Posterior cingulate gyrus (tissue), 11 donors: ENCODE measurements at places on chromosomes 7 and 10.

- no peak for DNase-seq
Observed at GRCh38 chr10:77542710-77543259, 94.8 kb downstream of the KCNMA1 start.

- DNase-seq, result no peak
Observed at GRCh38 chr10:58178811-58179210, 88.9 kb downstream of the IPMK start.

DNA sequence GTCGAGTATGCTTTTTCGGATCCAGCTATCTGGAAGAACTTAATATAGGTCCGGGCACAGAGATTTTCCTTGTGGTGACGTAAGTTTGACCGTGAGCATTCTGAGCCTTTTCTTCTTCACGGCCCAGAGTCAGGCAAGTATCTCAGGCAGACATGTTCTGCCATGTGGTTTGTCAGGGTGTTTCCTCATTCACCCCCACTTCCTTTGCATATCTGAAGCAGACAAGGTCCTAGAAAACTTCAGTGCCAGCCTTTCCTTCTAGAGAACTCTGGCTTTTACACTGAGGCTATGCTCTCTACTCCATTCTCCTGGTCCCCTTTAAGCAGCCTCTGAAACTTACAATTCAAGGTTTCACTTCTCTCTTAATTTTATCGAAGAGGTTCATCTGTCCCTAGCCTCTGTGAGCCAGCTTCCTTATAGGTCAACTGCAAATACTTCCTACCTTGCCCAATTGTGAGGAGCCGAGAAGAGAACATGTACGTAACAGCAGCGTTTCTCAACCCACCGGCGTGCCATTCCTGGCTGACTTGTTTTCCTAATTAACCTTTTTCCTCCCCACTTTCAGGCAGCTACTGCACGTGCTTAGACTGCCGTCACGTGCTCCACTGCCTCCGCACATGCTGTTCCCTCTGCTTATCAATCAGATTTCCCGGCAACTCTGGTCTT lies 47.3 kb downstream of the CDCA7L start:
- DNase-seq, result no peak

- DNase-seq, result no peak
Observed at GRCh38 chr10:77909749-77910375, 16.7 kb downstream of the DLG5 start.

DNA sequence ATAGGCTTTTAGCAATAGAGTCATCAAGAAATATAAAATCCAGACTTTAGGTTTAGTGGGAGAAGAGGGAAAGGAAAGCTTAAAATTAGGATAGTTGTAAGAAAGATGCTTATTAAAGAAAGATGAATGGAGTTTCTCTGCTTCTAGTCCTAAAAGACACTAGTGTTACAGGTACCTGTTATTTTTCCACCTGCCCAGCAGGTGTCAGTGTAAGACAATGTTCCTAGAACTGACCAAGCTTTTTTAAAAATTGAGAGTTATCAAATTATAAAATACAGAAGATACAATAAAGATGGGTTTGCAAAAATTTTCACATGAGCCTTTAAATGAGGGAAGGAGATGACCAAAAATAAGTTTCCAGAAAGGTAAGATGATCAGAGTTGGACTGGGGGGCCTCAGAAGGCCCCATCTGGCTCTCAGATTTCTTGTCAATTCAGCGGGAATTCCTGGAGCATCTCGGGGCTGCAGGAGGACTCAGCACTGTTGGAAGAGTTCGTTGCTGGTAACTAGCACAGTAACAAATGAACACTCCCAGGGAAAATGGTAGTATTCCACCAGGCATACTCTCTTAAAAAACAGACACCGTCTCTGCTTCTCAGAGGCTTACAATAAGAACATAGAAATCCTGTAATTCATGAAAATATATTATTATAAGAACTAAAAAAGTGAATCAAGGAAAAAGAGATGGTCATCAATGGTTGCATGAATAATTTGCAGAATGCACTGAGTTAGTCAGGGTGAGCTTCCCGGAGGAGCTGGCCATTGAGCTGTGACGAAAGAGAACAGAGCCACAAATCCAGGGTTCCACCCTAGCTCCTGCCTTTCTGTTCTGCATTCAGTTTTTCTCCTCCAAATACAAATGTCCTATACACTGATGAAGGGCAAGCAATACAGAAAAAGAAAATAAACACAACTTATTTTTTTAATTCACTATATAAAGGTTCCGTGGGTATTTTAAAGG lies 71.8 kb upstream of the PIK3CG start:
- DNase-seq, result no peak

- peak; percentile 52 for DNase-seq
Observed at GRCh38 chr7:2399848-2400587, 3.4 kb upstream of the CHST12 start.

DNA sequence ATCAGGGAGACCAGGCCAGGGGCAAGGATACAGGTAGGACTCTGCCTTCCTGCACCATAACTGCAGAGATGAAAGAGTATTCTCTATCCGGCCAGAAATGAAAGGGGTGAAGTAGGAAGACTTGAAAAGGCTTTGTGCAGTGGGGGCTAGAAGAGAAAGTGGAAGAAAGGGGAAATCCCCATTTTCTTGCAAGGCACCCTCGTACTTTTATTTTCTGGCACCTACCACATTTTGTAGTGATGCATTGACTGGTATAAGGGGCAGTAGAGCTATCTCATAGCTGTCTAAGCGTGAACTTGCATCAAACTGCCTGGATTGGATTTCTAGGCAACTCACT lies 752 bp upstream of the CAMK2G start:
- DNase-seq, result no peak

DNA sequence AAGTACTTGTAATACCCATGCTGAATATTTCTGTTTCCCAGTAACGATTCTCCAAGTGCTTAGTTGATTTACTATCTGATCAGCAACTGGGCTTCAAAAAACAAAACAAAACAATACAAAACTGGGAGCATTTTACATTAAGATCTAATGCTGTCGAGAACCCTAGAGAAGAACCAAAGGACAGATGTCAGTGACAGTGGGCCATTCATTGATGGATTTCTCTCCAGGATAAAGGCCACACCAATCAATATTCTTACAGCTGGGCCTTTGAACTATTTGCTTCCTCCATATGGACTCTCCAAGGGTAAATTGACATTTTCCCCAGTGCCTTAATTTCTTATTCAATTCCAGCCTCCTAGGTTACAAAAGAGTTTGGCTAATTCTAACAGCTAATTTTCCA lies 217.5 kb downstream of the ADAM12 start:
- DNase-seq, result no peak

GRCh38 chr7:70380421-70381015 lies 751.4 kb upstream of the GALNT17 start:
- no peak for DNase-seq

DNA sequence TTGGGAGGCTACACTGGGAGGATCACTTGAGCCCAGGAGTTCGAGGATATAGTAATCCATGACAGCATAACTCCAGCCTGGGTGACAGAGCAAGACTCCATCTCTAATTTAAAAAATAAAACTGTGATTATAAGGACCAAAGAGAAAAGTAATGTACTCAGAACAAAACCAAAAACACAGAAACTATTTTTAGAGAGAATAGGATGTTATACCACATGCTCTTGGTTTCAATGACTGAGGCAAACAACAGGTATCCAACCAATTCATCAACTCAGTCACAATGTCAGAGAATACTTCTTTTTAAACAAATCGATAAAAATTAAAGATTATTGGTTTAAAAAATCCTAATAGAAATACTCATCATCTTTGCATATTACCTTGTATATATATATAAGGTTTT lies 186.7 kb downstream of the TPK1 start:
- no peak for DNase-seq

- DNase-seq, result no peak
Observed at GRCh38 chr7:108805808-108806397, 236.2 kb downstream of the DNAJB9 start.

DNA sequence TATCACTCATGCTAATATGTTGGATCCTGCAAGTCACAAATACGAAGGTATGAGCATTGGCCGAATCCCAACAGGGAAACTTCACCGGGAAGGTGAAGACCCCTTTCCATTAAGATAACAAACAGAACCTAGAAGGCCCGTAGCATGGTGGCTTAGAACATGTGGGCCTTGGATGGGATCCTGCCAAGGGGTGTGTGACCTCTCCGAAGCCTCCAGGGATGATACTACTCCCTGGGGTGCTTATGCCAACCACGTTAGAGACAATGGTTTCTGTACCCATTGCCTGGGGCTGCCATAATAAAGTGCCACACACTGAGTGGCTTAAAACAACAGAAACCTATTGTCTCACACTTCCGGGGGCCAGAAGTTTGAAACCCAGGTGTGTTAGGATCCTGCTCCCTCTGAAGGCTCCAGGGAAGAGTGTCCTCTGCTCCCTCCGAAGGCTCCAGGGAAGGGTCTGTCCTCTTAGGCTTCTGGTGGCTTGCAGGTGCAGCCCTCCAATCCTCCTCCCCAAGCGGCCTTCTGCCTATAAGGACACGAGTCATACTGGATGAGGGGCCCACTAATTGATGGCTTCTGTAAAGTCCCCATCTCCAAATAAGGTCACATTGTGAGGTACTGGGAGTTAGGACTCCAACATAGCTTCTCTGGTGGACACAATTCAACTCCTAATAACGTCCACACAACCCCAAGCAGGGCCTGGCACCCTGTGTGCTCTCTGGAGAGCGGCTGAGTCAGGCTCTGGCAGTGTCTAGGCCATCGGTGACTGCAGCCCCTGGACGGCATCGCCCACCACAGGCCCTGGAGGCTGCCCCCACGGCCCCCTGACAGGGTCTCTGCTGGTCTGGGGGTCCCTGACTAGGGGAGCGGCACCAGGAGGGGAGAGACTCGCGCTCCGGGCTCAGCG lies 992 bp upstream of the MGMT start:
- no peak for DNase-seq

GRCh38 chr7:98434087-98434486 lies 33.2 kb upstream of the BAIAP2L1 start:
- no peak for DNase-seq

- DNase-seq, result no peak
Observed at GRCh38 chr7:68288144-68288593, 1291.5 kb downstream of the TYW1 start.

DNA sequence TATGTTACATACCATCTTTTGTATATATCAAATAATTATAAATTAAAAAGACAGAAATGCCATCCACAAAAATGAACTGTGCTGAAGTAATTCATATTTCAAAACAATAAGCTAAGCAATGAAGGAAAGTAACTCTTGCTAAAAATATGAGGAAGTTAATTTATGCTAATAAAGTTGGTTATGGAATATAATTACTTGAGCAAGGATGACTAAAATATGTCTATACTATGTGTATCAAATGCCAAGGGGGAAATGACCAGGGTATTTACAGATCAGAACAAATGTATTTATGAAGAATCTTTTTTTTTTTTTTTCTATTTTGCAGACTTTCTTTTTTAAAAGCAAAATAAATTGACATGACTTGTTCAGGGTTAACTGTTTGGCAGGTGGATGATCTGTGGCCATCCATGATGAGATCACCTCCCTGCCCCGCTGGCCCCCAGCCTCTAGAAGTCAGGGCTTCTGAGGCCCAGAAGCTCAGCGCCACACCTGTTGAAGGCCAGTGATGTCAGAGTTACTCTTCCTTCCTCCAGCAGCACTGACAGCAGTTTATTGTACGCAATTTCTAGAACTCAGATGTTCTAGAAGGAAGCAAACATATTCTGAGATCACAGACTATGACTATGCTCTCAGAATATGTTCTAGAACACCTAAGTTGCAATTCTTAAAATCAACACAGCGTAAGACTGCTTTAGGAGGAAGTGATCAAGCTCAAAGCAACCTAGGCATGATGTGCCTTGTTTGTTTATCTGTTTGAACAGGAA lies 196.1 kb upstream of the KLF14 start:
- no peak for DNase-seq

- no peak for DNase-seq
Observed at GRCh38 chr10:51405580-51406351, 293.6 kb downstream of the CSTF2T start.

GRCh38 chr10:28242555-28243204 lies 60.2 kb downstream of the MPP7 start:
- no peak for DNase-seq

DNA sequence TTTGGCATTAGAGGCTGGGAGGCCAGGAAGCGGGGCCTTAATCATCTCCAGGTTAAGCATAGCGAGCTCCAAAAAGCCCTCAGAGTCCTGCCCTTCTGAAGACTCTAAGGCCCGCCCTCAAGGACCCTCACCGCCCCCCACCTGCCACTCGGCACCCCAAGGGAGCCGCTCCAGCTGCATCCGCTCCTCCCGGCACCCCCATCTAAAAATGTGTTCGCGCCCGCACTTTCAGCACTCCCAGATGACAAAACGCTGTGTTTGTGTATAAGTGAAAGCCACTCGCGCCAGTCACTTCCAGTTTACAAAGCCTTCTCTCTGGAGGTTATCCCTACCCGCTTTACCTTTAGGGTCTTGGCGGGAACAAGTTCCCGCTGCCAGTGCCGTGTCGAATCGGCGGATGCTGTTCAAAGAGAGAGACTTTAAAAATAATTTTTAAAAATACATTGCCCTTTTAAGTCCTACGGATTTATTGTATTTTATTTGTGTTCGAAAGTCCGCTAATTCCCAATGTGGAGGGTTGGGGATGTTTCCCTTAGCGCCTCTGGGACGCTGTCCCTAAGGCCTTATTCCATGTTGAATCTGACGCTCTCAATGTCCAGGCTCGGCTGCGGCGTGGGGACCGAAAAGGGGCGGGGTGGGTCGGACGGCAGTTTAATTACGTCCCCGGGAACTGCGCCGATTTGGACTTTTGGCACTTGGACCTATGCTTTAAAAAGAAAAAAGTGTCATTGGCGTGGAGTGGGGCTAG lies at the start of the genes DCLRE1A and NHLRC2:
TSS of gene DCLRE1A (minus strand) at position 70 of the 748 bp plus-strand sequence. CDS start 900 bp downstream, outside the sequence.
TSS of gene NHLRC2 (plus strand) at position 649 of the 748 bp plus-strand sequence. CDS start 212 bp downstream, outside the sequence.
- DNase-seq, result peak; percentile 78

DNA sequence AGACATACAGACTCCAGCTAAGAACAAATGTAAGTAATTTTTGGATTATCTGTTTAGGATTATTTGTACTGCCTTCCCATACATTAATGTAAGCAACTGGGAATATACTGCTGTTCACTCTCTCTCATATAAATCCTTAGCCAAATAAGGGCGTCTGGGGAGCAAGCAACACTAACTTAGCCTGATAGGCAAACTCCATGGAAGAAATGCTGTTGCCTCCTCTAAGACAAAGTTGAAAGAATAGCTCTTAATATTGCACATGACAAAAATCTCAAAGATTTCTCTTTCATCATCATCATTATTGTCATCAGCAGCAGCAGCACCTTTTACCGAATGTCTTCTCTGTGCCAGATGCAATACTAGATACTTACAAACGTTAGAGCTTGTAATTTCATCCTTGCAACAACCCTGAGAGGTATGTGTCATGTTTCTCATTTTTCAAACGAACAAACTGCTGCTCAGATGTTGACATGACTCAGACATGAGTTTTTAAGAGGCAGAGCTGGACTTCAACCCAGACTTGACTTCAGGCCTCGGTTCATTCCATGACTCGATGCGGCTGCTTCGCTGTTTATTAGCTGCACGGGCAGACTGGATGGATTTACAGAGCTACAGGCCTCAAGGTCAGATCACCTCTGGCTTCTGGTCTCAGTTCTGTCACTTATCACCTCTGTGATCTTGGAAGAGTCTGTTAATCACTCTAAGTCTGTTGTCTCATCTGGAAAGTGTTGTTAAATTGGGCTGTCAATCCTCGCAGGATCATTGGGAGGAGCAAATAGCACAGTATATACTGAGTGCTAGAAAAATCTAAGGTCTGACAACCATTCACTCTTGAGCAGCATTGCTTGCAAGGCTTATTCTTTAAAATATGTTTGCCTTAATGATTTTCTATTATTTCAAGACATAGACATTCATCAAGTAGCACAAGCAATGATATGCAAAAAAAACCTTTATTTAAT lies 126.3 kb upstream of the CELF2 start:
- no peak for DNase-seq
